PC-9 (cell line): ENCODE measurements at places on chromosomes 3 and 15.

DNA sequence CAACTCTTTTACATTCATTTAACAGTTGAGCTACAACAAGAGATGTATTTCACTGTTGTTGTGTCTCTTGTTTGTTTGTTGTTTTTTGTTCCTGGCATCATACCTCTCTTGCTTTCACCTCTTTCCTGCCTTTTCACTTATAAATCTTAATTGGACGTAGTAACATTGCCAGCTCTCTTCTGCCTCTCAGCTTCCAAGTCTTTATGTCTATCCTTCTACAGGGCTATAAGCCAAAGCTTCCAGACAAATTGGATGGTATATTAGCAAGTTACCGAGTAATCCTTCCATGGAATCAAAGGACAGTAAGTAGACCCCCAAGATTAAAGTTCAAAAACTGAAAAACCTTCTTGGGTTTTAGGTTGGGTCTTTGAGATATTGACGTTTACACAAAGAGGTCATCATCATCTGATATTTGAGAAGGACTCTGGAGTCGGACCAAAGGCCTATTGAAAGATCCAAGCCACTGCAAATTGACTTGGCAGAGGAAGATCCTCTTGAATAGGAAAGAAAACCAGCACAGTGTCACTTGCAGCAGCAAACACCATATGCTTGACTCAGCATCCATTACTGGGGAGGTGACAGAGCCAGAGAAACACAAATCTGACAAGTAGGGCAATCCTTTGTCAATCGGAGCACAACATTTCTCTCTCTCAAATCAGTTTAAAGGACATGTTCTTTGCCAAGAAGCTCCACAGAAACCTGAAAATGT is 648.5 kb upstream of the NR2F2 start:
- no peak for DNase-seq

DNA sequence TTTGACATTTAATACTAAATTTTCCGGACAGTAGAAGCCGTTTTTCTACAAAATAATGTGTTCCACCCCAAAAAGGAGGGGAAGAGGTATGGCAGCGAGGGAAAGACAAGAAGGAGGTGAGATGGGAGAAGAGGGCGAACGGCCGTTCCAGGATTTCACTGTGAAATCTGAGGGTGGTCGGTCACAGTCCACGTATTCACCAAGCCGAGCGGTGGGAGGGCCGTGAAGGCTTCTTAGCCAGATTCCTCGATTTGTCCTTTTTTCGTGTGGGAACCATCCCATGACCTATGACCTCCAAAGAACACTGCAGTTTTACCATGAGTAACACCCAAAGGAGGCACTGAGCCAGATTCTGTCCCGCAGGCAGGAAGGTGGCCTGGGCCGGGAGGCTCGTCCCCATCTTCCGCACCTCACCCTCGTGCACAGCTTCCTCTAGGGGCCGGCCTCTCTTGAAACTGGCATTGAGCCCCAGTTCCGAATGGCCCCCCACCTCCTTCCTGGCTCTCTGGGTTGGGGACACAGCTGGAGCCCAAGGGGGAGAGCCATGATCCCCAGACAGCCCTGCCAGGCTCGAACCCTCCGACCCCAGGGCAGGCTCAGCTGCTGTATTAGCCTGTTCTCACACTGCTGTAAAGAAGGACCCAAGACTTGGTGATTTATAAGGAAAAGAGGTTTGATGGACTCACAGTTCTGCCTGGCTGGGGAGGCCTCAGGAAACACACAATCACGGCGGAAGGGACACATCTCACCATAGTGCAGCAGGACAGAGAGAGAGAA is 23.7 kb downstream of the XXYLT1 start:
- no peak for DNase-seq

DNA sequence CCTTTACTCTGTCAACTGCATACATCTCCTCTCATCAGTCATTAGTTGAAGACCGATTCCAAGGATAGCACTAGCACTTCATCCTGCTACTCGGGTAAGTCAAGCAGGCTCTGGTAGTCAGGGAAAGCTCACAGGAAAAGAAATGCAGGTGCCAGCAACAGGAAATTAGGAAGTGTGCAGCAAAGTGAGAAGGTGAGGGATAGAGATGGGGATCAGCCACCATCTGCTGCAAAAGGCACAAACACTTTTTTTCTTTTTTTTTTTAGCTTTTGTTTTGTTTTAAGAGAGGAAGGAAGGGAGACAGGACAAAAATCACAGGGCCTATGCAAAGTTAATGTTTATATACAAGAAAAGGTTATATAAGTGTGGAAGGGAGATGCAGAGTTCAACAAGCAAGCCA is 9.0 kb upstream of the BTLA start:
- no peak for DNase-seq

DNA sequence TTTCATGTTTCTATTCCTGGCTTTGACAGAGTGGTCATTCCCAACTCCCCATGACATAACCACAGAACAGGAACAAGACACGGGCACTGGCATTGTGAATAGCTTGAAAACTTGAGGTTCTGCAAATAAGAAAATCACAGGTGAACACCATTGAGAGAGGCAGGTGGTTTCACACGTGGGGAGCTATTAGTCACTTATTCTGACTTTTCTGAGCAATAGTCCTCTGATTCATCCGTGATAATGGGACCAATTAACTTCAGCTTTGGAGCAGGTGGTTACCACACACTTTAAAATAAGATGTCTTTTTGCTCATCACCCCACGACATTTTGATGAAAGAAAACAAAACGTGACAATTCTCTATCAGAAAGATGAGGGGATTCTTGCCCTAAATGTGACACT is 224.7 kb downstream of the KLF13 start:
- DNase-seq: no peak

GRCh38 chr3:23385327-23385726 is 182.2 kb downstream of the UBE2E2 start:
- DNase-seq: no peak

DNA sequence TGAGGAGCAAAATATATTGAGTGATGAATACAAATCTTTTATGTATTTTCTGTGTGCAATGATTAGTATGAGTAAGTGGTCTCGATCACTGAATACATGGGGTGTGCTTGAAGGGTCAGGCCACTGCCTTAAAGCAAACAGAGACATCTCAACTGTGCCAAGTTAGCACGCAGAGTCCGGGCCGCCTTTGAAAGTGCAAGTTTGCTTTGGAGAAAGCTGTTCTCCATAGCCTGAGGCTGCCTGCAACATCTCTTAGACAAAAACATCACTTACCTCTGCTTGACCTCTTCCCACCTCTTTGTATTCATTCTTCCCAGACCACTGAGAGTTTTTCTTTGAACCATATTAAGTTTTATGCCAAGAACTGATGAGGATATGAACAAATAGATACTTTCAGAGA is 267.0 kb downstream of the ZBTB20 start:
- DNase-seq: no peak
